ENCODE measurements at places on chromosomes 6 and 20.
A peak's percentile ranks its signal among the peaks of the same experiment; 100 is the strongest.

GRCh38 chr20:49563015-49563980 is 4.6 kb downstream of the PTGIS start:
- no peak for DNase-seq

DNA sequence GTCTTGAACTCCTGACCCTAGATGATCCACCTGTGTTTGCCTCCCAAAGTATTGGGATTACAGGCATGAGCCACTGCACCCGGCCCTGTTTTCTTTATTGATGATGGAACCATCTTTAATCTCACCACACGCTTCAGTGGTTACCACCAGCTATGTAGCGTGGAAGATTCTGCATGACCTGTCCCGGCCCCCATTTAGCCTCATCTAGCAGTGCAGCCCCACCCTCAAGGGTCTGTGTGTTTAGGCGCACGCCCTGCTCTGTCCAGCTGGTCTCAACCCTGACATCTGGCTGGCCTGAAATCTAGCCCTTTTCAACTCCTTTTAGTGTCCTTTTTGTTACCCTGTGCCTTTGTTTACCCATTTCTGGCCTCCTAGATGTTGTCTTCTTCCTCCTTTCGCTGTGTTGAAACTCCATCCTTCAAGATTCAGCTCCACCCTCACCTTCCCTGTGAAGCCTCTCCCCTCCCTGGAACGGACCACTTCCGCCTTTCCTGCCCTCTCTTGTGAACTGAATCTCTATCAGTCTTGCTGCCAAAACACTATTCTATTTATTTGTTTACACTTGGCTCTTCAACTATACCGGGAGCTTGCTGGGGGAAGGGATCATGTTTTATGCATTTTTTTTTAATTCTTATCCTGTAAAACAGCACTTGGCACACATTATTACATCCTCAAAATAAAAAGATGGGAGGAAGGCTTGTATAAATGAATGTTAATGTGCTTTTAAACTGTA is 101.0 kb upstream of the MTHFD1L start:
- no peak for DNase-seq

DNA sequence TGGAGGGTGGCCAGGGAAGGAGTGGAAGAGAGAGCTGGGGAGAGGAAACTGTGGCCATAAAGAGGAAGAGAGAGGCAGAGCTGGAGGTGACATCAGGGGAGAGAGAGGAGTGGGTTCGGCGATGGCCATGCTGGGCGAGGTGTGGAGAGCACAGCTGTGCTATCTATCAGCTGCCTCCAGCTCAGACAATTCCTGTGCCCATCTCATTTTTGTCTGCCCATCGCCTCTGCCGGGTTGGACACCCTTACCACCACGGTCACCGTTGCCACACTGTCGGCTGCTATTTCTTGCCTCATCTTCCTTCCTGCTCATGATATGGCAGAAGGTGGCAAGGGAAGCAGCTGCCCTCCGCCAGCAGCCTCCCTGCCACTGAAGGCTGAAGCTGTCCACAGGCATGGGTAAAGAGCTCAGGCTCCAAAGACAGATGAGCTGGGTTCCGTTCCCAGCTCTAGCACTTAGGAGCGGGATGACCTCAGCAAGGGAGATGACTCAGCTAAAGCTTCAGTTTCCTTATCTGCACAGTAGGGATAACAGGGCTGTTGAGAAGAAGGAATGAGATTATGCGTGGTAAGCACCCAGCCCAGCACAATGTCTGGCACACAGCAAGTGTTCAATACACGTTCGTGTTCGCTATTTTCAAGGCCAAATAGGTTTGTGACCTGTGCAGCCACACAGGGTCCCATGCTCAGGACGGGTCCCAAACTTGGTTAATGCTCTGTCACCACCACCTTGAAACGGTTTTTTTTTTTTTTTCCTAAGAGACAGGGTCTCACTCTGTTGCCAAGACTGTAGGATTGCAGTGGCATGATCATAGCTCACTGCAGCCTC is 21.9 kb upstream of the TAF8 start:
- no peak for DNase-seq

DNA sequence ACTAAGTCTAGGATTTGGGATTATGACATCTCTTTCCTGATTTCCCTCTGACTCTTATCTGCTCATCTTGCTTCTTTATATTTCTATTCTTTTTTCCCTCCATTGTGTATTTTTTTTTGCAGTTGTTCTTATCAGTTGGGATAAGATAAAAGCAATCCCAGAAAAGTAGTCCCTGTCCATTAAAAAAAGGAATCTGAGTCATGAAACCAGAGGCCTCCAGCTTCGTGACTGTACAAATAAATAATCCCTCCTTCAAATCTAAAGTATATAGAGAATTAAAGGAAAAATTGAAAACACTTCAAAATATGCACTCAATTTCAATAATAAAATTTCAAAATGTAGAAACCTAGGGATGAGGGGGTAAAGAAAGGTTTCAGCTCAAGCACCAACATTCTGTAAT is 317.8 kb upstream of the NT5E start:
- no peak for DNase-seq

DNA sequence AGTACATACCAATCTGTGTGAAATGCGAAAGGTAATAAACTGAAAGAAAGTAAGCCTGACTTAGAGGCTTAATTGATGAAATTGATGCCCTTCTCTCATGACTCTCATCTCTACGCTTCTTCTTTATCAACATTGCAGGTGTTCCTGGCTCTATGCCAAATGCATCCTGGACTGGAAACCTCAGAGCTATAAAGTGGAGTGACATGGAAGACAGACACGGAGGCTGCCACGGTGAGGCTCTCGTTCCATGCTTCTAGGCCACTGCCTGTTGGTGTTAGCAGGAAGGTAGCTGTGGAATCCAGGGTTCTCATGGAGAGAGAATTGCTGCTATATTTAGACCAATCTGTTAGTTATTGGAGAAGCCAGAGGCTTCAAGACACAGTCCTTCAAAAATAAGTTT is 73.2 kb downstream of the C6orf52 start:
- no peak for DNase-seq

GRCh38 chr20:47574616-47575364 is 73.1 kb downstream of the NCOA3 start:
- DNase-seq: no peak

- no peak for DNase-seq
Measured at GRCh38 chr20:48771542-48771941, 56.3 kb downstream of the PREX1 start.

- DNase-seq: no peak
Measured at GRCh38 chr6:80540700-80541099, 434.2 kb downstream of the BCKDHB start.

DNA sequence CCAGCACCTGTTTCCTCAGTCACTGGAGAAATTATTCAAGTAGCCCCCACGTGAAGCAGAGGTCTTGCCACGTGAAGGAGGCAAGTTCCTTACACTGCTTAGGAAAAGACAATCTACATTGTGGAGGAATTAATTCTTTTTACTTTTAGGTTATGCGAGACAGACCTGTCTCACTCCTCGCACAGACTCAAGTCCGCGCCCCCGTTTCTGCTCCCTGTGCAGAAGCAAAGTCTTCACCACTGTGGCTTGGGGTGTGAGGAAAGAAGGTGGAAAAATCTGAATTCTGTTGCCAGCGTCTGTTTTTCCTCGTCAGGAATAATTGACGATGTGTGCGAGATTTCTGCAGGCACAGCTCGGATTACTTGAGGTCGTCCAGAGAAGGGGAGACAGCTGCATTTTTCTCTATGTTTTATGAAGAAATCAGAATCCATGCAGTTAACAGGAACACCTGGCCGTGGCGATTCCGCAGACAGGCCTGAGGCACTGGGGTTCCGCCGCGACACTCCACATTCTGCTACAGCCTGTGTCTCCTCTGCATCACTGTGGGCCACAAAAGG is 185.1 kb downstream of the SMOC2 start:
- DNase-seq: no peak

- DNase-seq: no peak
Measured at GRCh38 chr6:15260099-15260821, 14.4 kb downstream of the JARID2 start.

- DNase-seq: no peak
Measured at GRCh38 chr6:155011809-155012291, 16.7 kb downstream of the TIAM2 start.

GRCh38 chr6:136921936-136922684 is at the start of gene SLC35D3:
Gene SLC35D3 (plus strand): TSS chr6:136922301. CDS start chr6:136922429, 128 bp downstream.
- DNase-seq: no peak

- DNase-seq: no peak
Measured at GRCh38 chr6:14231501-14232280, 114.1 kb downstream of the CD83 start.

- DNase-seq: no peak
Measured at GRCh38 chr6:107198631-107199416, 83.5 kb upstream of the BEND3 start.

DNA sequence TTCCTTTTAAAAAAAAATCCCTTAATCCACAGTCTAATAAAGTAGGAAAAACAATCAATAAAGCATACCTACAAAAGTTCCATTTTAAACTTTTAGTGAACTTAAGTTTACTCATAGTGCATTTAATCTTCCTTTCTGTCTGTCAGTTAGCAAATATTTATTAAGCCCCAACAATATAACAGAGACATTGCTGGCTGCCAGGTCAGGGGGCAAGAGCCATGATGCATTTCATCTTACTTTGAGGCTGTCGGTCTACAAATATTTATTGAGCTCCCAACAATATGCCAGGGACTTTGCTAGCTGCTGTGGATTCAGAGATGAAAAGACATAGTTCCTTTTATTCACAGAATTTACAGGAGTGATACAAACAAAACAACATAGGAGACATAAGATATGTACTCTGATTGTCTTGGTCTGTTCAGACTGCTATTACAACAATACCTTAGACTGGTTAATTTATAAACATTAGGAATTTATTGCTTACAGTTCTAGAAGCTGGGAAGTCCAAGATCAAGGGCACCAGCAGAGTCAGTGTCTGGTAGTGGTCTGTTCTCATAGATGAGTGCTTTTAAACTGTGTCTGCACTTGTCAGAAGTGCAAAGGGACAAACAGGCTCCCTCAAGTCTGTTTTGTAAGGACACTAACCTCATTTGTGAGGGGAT is 118.6 kb downstream of the PLCB1 start:
- no peak for DNase-seq

DNA sequence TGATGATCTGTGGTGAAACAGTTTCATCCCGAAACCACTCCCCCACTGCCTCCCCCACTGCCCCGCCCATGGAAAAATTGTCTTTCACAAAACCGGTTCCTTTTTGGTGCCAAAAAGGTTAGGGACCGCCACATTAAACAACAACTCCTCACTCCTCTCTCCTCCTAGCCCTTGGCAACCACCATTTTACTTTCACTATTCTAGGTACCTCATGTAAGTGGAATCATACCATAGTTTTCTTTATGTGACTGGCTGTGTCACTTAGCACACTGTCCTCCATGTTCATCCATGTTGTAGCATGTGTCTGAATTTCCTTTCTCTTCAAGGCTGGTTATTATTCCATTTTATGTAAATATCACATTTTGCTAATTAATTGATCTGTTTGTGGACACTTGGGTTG is 99.3 kb downstream of the UTRN start:
- no peak for DNase-seq

DNA sequence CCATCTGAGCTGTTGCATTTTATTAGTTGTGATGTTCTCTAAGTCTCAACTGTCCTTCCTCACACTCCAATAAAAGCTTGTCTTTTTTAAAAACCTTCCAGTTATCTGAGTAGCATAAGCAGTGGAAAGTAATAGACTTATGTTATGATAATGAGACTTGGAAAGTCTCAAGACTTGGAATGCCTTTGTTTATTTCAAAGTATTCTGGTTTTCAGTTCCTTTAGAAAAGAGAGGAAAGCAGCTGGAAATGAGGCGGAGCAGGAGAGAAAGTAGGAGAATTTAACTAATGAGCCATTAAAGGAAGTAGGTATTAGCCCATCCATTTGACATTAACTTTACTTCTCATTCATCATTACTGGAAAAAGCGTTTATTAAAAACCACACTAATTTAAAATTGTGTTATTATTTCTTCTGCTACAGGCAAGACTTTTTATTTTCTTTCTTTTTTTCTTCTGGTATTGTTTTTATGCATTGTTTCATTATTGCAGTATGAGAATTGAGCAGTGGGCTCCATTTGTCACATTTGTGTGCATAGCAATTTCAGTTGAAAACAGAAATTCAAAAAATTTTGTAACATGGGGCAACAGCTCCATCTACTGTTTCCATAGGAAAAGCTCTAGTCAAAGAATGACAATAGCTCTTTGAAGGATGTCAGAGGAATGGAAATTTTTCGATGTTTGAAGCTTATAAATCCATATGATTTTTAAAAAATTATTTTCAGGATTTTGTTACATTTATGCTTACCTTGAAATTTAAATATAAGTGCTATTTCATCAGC is 194.8 kb downstream of the COL9A1 start:
- DNase-seq: peak; percentile 29

GRCh38 chr6:52509281-52510212 is 67.3 kb downstream of the TRAM2 start:
- no peak for DNase-seq

- no peak for DNase-seq
Measured at GRCh38 chr6:122696853-122697252, 82.7 kb upstream of the FABP7 start.

DNA sequence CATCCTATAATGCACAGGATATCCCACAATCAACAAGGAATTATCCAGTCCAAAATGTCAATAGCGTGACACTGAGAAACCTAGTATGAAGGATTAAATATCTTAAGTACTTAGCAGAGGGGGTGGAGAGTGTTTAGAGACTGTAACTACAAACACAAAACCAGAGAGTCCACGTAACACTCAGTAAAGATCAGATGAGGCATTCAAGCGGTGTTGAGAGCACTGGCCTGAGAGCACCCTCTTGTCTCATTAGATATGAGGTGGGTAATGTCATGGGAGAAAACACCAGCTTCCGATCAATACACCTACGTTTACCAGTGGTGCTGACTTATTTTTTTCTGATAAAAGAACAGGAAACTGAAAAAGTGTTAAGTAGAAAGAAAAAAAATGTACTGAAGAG is 2.3 kb downstream of the FAM184A start:
- no peak for DNase-seq

DNA sequence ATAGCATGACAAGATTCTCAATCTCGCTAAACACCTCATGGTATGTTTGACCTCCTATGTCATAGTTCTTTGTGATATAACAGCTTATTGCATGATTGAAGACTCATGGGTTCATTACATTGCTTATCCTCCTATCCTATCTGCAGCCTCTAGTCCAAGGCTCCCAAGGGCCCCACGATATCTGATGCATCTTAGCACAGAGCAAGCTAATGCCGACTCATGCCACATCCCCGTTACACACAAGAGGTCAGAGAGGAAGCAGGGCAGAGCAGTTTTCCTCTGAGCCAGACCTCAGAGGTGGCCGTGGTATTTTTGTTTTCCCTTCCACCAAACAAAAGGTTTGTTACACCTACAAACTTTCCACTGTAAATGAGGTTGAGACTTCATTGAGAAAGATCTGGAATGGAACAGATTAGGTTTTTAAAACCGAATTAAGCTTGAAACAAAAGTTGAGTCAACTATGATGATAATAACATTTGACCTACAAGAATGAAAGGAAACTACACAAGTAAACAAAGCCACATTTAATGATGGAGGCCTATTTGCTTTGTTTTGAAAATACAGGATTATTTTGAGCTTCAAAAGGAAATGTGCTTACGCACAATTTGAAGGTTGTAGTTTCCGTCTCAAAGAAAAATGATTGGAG is 133.9 kb upstream of the MYLIP start:
- DNase-seq: no peak

GRCh38 chr6:96947055-96947454 is 22.5 kb downstream of the KLHL32 start:
- DNase-seq: no peak

GRCh38 chr6:42354702-42355101 is 97.0 kb downstream of the TRERF1 start:
- no peak for DNase-seq

Data from forelimb muscle (tissue), 1 donor.